Subcutaneous adipose tissue (tissue), 4 donors: ENCODE measurements at places on chromosomes 6 and 20. TPM values are rescaled to one million over a fixed set of nuclear protein-coding genes. Genes with fewer than 3 reads are reported as not detected.

Gene CDH22
- total RNA-seq, result not detected

Gene HMGN4
- total RNA-seq, result 65.1 TPM

Gene OR2H1
- total RNA-seq, result not detected

Gene COL12A1
- total RNA-seq, result 216 TPM

Gene REV3L
- total RNA-seq, result 95.8 TPM

Gene TSBP1
- total RNA-seq, result not detected

Gene NELFCD
- 55.6 TPM for total RNA-seq

Gene C4B
- 8.8 TPM for total RNA-seq

Gene IPCEF1
- 1.1 TPM for total RNA-seq

Gene MAP7
- 7.3 TPM for total RNA-seq

Gene HAO1
- total RNA-seq, result not detected

Gene CCM2L
- total RNA-seq, result 25.1 TPM

Gene DCBLD1
- 8.8 TPM for total RNA-seq

Gene CST5
- not detected for total RNA-seq

Gene SEMG2
- not detected for total RNA-seq

Gene FGD2
- 102 TPM for total RNA-seq

Gene CD109
- total RNA-seq, result 16.8 TPM

Gene ID4
- 52.6 TPM for total RNA-seq

Gene OLIG3
- total RNA-seq, result not detected
